Right ventricle myocardium inferior (tissue), 1 donor: ENCODE measurements at places on chromosomes 3 and 15. TPM values are rescaled to one million over a fixed set of nuclear protein-coding genes. Genes with fewer than 3 reads are reported as not detected.

SLC51B gene
- not detected for total RNA-seq

CCDC71 gene
- 9.4 TPM for total RNA-seq

SLC22A14 gene
- total RNA-seq = not detected

ARNT2 gene
- 4.9 TPM for total RNA-seq

HDDC3 gene
- total RNA-seq = 18.9 TPM

- DNase-seq = no peak
Measured at GRCh38 chr3:9349321-9350117, 13.3 kb upstream of the THUMPD3 start.

GRCh38 chr3:30475038-30475808 is 131.2 kb upstream of the TGFBR2 start:
- DNase-seq = no peak

GRCh38 chr15:39621976-39622375 is 41.1 kb downstream of the THBS1 start:
- no peak for DNase-seq

DNA sequence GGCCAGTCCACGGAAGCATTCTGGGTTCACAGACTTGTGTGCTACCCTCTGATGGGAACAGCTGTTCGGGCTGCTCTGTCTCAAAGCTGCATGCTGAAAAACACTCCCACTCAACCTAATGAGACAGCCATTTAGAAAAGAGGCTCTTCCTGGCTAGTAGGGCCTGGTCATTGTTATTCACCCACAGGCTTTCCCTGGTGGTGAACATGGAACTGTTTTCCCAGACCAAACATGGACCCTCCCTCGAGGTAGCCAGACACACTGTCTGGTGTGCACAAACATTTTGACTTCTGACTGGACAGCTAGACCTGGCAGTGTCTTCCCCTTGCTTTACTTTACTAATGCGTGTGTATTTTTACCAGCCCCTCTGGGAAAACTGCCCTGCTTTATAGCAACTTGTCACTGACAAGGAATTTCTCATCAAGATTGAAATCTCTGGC is 39.0 kb downstream of the MECOM start:
- DNase-seq = no peak

- no peak for DNase-seq
Measured at GRCh38 chr3:56958879-56959278, 101.6 kb upstream of the SPATA12 start.

DNA sequence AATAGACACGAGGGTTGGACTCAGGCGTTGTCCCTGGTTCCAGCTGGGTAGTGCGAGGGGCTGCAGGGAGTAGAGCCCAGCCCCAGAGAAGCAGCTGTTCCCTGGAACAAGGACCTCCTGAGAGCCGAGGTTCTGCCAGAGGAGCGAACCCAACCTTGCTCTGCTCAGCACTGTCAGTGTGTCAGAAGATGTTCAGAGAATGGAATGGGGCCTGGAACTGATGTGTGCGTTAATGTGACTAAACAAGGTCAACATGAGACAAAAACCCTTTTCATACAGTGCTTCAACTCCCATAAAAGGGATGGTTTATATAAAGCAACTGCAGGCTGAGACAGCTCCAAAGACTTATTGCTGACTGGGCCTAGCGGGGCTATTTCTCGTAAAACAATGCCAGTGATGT is 35.5 kb upstream of the HACD2 start:
- no peak for DNase-seq

- no peak for DNase-seq
Measured at GRCh38 chr3:108461661-108462111, 48.7 kb downstream of the MYH15 start.

DNA sequence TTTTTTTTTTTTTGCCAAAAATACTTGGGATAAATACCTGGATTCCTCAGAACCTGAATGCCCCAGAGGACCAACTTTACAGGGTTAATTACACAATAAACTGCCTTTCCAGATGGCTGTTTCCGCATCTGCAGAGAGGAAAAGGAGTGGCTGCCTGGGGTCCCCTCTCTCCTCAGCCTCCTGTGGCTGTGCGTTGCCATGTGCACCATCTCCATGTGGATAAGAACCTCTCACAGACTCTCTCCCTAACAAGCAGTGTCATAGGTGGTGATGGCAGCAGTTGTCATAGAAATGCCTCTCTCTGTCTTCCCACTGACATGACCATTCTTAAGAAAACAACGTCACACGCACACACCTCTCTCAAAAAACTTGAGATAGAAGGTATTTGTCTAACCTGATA is 179.4 kb downstream of the RPLP1 start:
- no peak for DNase-seq

GRCh38 chr15:69132977-69133861 is 27.2 kb upstream of the GLCE start:
- DNase-seq = no peak

GRCh38 chr15:60020736-60021135 is 16.6 kb downstream of the FOXB1 start:
- no peak for DNase-seq

DNA sequence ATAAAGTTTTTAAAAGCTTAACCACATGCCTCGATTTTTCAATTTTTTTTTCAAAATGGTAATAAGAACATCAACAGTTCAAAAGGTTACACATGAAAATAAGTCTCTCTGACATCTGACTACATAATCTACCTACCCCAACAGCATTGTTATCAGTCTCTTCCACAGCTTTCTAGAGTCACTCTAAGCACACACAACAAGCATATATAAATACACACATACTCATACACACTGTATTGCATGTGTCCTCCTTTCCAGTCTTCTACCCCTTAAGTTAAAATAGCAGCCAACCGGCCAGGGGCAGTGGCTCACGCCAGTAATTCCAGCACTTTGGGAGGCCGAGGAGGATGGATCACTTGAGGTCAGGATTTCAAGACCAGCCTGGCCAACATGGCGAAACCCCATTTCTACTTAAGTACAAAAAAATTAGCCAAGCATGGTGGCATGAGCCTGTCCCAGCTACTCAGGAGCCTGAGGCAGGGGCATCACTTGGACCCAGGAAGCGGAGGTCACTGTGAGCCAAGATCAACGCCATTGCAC is 12.2 kb downstream of the TBL1XR1 start:
- no peak for DNase-seq

GRCh38 chr15:69096626-69097025 is 63.8 kb upstream of the GLCE start:
- DNase-seq = no peak

- DNase-seq = peak; percentile 50
Measured at GRCh38 chr3:157527131-157527881, 24.1 kb upstream of the VEPH1 start.
